CD8-positive, alpha-beta memory T cell (primary cell): ENCODE measurements at places on chromosomes 16 and 17.
A peak's percentile ranks its signal among the peaks of the same experiment; 100 is the strongest.

DNA sequence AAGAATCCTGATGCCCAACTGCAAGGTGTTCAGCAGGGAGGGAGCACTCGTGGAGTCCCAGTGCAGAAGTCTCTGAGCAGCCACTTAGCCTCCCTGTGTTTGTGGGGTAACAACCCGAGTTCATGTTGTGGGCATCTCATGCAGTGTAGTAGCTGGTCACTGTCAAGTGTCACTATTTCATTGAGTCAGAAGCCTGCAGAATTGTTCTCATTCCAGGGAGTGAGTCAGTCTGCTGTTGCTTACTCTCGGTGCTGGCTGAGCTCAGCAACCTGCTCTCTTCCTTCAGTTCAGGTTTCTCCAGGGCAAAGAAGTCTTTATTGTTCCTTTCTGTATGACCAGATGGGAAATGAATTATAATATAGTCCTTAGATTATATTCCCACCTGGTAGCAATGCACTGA lies 24.1 kb downstream of the HMOX2 start:
- no peak for DNase-seq

- no peak for DNase-seq
Measured at GRCh38 chr17:39222151-39222550, 3.6 kb downstream of the STAC2 start.

- DNase-seq: peak; percentile 65
Measured at GRCh38 chr17:1714980-1715802, 5.0 kb upstream of the TLCD2 start.

- peak; percentile 20 for DNase-seq
Measured at GRCh38 chr17:57551321-57552079, 193.6 kb downstream of the CCDC182 start.

GRCh38 chr17:49861150-49861884 lies 13.4 kb upstream of the TAC4 start:
- peak; percentile 57 for DNase-seq

GRCh38 chr17:39243155-39243554 lies 17.4 kb upstream of the STAC2 start:
- no peak for DNase-seq

GRCh38 chr16:86016201-86016965 lies 117.4 kb downstream of the IRF8 start:
- DNase-seq: peak; percentile 33

- DNase-seq: no peak
Measured at GRCh38 chr16:79835194-79835593, 234.7 kb upstream of the MAF start.

- DNase-seq: no peak
Measured at GRCh38 chr16:77613095-77613494, 109.2 kb upstream of the NUDT7 start.

- DNase-seq: no peak
Measured at GRCh38 chr16:73163238-73163815, 115.4 kb upstream of the ZFHX3 start.

GRCh38 chr17:45262516-45263476 lies 902 bp upstream of the SPATA32 start:
- DNase-seq: no peak

GRCh38 chr16:627454-628239 lies 3.1 kb upstream of the WFIKKN1 start:
- no peak for DNase-seq

- no peak for DNase-seq
Measured at GRCh38 chr17:80745183-80745582, 200.5 kb downstream of the RPTOR start.

DNA sequence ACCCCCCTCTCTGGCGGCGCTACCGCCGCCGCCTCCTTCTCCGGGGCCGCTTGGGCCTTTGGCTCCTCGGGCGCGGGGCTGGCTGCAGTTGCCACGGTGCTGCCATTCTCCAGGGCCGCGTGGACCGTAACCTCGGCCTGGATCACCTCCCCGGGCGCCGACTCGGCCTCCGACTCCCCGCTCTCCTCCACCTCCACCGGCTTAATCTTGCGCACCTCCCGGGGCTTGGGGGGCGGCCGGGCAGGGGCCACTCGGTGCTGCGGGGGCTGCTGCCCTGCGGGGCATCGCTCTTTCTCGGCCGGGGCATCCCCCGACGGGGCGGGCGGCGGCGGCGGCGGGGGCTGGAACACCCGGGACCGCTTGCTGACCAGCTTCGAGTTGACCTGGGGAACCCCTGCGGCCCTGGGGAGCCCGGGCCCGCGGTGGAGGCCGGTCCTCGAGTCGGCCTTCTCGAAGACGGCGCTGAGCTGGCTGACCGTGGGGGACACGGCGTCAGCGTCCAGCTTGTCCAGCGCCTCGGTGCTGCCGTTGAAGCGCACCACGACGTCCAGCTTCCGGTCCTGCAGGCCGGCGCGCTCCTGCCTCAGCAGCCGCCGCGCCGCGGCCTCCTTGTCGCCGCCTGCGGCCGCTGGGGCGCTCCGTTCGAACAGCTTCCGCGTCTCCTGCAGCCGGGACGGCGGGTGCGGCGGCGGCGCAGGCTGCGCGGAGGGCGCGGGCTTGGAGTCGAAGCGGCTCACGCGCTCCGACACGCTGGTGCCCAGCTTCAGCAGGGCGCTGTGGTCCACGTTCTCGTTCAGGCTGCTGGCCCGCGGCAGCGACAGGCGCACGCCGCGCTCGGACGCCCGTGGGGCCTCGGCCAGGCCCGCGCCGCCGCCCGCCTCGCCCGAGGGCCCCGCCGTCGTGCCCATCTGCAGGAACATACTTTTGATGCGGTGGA lies 792 bp downstream of the PPP1R9B start:
- peak; percentile 72 for DNase-seq

- no peak for DNase-seq
Measured at GRCh38 chr17:55072898-55073297, 104.3 kb downstream of the STXBP4 start.

DNA sequence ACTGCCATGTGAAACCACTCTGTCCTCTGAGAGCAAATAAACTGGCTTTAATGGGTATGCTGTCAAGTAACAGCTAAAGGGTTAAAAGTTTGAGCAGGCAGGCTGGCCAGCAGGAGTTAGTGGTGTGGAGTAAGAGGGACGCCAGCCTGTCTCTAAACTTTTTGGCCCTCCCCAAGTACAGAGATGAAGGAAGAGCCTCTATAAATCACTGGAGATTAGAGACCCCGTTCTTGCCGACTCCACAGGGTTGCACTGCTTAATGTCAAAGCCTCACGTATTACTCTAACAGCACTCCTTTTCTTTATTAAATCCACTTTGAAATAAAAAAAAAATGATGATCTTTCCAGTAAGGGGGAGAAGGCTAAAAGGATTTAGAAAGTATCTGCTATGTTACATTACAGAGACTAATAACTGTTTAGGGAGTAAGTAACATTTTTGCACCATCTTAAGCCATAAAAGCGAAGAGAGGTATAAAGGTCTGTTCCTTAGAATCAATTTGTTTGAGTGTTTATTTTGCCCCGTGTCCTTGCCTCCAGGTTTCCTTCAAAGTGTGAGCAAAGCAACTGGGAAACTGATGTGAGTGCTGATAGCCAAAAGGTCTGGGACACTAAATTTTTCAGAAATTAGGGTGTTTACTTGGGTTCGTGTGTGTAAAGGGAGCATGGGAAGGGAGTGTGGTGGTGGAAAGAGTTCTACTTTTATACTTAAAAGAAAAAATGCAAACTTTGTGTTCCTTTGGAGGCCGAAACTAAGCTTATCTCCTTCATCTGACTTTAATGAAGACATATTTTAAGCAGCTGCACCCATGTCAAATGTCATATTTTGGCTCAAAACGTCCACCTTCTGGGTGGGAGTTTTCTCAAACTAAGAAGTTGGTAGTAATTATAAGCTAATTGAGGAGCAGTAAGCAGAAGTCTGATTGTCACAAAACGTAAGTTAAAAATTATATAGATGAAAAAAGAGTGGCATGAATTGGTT lies 109.9 kb upstream of the TBX2 start:
- DNase-seq: no peak
